ENCODE measurements at places on chromosomes 6 and 20. TPM values are rescaled to one million over a fixed set of nuclear protein-coding genes. Genes with fewer than 3 reads are reported as not detected.

DNA sequence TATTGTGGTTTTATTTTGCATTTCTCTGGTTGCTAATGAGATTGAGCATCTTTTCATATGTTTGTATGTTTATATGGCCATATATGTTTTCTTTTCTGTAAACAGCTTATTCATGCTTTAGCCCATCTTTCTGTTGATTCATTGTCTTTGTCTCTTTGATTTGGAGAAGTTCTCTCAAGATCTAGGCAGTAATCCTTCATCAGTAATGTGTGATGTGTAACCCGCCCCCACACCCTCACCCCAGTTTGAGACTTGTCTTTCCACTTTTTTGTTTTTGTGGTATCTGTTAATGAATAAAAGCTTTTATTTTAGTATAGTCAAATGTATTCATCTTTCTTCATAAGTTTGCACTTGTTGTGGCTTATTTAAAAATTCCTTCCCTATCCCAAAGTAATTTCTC lies 26.0 kb downstream of the ZC3H12D start:
- H3K4me1 ChIP-seq: no peaks in the 10 kb centered on the region
- H3K36me3 ChIP-seq: peaks cover 74% of the 10 kb centered on the region
- H3K27me3 ChIP-seq: no peaks in the 10 kb centered on the region
- H3K4me3 ChIP-seq: no peak overlapping the region
- H3K27ac ChIP-seq: no peak overlapping the region
- DNase-seq: no peak

DNA sequence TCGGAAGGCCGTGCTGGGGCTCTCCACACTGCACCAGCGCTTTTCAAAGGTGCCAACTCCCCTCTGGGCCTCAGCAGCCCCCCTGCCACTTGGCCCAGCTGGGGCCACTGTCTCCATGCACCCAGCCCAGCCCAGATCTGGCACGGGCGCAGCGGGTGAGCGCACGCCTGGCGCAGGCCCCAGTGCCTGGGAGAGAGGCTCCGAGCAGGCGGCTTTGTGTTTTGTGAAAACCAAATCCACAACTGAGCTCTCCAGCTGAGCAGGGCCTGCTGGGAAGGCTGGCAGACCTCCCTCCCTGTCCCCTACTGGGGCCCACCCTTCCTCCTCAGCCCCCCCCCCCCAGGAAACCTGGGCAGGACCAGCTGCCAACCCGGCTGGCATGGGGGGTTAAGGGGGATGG lies 17.0 kb downstream of the MDGA1 start:
- H3K36me3 ChIP-seq: no peaks in the 10 kb centered on the region
- H3K4me3 ChIP-seq: no peak overlapping the region
- H3K27ac ChIP-seq: no peak overlapping the region

- 0 out of 2 replicates have a peak, but pooled peaks cover 2% of the 10 kb centered on the region for H3K36me3 ChIP-seq
- no peak for DNase-seq
- H3K4me3 ChIP-seq: no peak overlapping the region
- no peak overlapping the region for H3K27ac ChIP-seq
Observed at GRCh38 chr6:110114004-110114403, 65.5 kb downstream of the WASF1 start.

GRCh38 chr6:88884361-88884760 lies 79.1 kb downstream of the RNGTT start:
- no peaks in the 10 kb centered on the region for H3K27me3 ChIP-seq
- H3K36me3 ChIP-seq: peaks cover 16% of the 10 kb centered on the region
- H3K4me1 ChIP-seq: no peaks in the 10 kb centered on the region
- DNase-seq: no peak
- H3K27ac ChIP-seq: no peak overlapping the region

DNA sequence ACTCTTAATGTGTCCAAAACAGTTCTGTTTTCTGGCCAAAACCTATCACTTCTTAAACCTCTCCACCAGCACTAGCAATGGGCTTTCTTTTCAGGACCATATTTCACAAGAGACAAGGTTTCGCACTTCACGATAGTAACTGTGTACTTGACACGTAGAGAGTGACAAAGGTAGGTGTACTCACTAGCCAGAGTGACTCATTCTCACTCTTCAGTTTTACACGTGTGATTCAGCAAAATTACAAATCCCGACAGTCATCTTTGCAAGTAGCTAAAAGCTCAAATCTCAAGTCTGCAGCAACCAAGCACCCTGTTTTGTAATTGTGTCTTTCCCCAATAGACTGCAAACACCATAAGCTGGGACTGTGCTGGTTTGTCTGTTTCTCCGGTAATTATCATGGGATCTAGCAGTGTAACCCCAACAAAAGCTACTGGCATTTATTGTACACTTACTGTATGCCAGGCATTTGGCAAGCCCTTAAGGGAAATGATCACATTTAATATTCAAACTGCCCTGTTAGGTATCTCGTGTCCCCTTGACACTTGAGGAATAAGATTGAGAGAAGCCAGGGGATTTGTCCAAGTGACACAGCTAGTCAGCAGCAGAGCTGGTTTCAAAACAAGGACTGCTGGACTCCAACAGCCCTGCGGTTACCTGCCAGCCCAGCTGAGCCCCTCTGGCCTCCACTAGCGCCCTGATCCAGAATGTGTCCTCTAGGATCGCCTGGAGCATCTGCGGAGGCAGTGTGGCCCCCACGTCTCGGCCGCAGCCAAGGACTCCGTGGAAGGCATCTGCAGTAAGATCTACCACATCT lies 9.9 kb downstream of the PCIF1 start:
- DNase-seq: no peak
- H3K36me3 ChIP-seq: peaks cover 29% of the 10 kb centered on the region
- no peak overlapping the region for H3K27ac ChIP-seq
- H3K4me1 ChIP-seq: peaks cover 5% of the 10 kb centered on the region
- no peaks in the 10 kb centered on the region for H3K27me3 ChIP-seq
- H3K4me3 ChIP-seq: no peak overlapping the region

DNA sequence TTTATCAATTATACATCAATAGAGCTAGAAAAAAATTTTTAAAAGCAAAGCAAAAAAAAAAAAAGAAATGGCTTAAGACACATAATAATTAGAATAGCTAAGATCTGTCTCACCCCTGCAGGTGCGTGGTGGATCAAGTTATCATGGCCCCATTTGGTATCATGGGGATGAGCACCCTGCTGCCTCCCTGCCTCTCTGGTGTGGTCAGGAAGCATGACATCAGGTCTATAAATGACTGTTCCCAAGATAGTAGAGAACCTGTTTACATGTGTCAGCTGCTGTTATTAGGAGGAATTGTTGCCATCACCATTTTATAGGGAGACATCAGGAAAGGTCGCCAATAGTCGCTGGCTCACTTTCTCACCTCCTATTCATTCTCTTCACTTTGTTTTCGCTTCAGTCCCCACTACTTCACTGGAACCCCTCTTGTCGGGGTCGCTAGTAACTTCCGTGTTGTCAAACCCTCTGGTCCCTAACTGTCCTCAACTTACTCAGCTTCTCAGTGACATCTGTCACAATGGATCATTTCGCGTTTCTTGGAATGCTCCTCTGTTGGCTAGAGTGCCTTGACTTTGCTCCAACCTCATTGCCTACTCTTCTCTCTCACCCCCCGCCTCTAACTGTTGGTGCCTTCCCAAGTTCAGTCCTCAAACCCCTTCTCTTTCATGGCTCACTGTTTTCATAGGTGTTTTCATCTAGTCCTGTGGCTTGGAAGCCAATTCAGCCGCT lies 4.7 kb downstream of the DNTTIP1 start:
- no peaks in the 10 kb centered on the region for H3K27me3 ChIP-seq
- no peak overlapping the region for H3K27ac ChIP-seq
- DNase-seq: no peak

PPP1R14C gene
- total RNA-seq: 0.32 TPM
